ENCODE measurements at places on chromosomes 1 and 21.
A peak's percentile ranks its signal among the peaks of the same experiment; 100 is the strongest.

DNA sequence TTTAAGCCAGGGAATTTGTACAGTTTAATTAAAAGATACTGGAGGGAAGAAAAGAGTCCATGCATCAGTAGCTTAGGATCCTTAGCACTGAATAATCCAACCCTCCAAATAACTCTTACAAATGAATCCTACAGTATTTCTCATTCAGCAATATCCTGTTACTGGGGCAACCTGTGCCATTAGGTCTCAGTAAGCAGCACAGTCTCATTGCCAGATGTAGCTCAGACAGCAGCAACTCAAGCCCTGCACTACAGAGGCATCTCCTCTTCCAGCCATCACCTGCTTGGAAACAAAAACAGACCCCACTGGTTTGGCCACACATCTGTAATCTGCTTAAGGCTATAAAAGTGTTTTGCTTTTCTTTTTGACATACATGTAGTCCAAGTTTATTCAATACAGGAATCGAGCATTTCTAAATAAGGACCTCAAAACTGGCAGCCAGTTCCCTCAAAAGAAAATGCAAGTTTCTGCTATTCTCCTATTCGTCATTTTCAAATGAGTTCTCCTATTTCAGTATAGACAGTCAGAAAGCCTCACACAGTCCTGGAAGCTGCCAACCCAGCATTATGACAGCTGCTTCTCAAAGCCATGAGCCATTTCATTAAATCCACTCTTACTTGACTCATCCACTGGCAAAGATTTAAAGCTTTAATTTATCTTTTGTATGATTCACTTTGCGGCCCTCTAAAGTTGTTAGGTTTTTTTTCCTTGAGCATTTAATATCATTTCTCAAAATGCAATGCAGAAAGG lies 129.0 kb downstream of the APP start:
- DNase-seq, result no peak

DNA sequence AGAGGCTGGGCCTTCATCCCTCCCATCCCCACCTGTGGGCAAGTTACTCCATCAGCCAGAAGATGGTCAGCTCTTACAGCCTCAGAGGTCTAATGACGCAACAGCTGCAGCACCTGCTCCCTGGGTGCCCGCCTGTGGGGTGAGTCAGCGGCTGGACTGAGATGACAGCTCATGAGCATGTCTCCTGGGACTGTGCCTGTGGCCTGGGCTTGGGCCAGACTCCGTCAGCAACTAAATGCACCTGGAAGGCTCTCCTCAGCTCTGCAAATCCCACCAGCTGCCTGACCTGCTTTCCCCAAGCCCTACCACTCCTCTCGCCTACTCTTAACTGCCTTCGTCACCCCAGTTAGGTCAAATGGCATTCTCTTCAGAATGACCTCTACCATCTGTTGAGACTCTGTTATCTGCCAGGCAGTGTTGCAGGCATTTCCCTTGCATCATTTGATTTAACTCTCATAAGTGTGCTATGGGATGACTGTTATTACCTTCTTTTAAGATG lies 47.7 kb downstream of the ETS2 start:
- DNase-seq, result no peak

DNA sequence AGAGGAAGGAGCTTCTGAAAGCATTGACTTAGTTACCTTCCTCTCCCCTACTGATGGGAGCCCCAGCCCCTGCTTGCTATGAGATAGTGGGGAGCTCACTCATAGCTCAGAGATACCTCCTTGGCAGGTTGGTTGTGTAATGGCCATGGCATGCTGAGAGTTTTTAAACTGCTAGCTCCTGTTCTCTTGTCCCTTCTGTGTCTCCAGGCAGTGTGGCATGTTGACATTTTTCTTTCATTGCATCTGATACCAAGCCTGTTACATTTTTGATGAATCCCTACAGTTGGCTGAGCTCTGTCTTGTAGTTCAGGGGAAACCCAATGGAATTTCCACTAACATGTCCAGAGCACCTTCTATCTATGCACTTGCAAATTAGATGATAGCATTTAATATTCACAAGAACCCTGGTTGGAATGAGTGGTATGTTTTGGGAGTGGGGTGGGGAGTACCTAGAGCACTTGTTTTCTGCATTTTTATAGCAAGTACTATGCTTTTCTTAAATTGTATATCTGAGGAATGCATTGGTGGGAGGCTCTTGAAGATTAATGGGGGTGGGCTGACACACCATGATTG lies 39.1 kb upstream of the EFCAB14 start:
- no peak for DNase-seq

GRCh38 chr1:85628791-85629531 lies 48.4 kb downstream of the CCN1 start:
- peak; percentile 54 for DNase-seq

- no peak for DNase-seq
Observed at GRCh38 chr1:183901748-183902330, 96.9 kb downstream of the RGL1 start.

DNA sequence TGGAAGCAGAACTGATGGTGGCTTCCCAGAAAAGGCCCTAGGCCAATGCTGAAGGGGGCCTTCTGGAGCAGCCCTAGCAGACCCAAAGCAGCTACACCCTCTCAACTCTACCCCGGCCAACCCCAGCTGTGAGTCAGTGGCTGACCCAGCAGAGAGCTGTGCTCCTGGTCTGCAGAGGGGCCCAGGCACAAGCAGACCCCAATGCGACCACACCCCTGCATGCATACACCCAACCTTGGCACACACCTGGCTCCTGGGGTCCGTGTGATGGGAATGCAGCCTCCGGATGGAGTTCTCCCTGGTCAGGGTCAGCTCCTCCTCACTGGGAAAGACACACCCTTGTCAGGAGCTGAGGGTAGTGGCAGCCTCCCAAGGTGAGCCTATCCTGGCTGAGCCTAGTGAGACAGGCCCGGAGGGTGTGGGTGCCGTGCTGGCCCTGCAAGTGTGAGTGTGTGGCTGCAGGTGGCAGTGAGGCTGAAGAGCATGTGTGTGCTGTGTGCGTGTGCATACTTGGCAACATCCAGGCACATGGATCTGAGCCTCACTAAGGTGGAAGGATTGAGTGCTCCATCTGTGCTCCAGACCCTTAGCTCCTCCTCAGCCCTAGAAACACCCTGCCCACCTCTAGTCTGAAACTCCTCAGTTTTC lies 3.9 kb upstream of the ARHGAP30 start:
- DNase-seq, result peak; percentile 54

DNA sequence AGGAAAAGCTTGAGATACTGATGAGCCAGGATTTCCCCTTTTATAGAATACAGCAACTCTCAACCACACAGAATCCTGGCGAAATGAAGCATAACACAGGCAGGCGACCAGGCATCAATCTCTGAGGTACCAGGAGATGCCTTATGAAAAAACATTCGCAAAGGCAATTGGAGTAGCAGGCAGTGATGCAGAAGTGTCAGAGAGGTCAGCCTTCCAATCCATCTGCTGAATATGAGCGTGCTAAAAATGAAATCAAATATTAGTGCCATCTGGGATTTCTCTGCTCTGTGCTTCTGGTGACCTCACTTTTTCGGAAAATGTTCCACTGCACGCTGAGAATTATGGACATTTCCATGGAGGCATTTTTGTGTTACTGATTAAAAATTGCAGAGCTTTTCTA lies 258.8 kb downstream of the VAV3 start:
- no peak for DNase-seq

- DNase-seq, result no peak
Observed at GRCh38 chr1:230272557-230272956, 153.6 kb downstream of the PGBD5 start.

DNA sequence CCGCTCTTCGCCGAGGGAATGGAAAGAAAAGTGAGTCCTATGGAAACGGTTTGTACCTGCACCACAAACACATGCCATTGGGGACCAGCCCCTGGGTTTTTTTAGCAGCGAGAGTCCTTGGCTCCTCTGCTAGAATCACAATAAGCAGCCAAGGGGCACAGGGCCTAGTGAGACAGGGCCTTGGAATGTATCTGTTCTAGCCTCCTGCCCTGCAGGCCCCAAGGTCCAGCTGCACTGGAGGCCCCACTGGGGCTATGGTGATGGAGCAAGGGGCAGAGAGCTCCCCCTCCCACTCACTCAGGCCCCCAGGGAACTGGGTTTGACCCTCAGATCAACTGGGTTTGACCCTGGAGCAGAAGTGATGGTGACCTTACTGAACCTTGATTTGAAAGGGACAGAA lies 14.4 kb downstream of the SHISA4 start:
- DNase-seq, result no peak

DNA sequence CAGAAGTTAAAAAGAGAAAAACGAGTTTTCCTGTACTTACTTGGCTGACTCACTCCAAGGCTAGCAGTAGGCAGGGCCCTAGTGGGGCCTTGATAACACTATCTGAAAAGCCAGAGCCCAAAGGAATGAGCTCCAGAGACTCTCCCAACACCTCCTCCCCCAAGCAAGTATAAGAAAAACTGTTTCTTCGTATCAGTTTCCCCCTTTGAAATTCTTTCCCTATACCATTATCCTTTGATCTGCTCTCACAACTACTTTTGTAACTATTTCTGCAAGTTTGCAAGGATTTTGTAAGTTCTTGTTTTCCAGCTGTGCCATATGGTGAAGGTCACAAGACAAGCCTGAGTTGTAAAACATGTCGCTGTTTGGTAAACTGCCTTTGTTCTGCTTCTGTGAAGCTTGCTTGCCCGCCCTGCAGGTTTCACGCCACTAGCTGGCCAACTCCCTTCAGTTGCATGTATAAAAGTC lies 36.5 kb upstream of the KCNJ15 start:
- DNase-seq, result no peak

- DNase-seq, result no peak
Observed at GRCh38 chr1:160818207-160818937, 22.4 kb downstream of the LY9 start.

DNA sequence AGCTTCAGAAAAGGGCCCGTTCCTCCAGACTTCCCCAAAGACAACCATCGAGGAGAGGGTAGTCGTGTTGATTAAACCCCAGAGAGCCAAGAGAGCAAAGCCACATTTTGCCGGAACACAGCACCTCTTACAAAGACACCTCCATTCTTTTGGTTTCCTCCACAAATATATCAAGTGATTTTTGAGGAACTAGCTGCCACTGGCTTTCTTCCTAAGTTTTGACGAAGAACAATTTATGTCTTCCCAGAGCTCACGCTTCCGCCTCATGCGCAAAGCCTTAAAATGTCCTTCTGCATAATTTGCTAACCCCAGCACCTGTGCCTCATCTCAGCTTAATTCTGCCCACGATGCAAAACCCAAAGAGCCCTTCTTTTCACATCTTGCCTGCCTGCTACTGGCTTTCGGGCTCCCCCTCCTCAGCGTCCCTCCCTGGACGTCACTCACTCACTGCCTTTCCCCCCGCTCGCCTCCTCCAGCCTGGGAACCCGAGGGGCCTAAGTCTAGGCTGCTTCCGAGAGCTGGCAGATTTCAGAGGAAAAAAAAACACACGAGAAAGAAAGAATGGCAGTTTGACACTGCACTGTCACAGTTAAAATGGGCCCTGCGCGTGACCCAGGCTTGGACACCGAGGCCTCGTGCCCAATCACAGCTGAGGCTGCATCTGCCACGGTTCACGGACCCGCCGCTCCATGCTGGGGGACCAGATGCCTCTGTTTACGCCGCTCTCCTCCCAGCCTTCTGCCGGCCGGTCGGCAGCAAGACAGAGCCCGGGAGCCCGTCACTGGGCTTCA lies 77.6 kb upstream of the IFNAR2 start:
- no peak for DNase-seq

DNA sequence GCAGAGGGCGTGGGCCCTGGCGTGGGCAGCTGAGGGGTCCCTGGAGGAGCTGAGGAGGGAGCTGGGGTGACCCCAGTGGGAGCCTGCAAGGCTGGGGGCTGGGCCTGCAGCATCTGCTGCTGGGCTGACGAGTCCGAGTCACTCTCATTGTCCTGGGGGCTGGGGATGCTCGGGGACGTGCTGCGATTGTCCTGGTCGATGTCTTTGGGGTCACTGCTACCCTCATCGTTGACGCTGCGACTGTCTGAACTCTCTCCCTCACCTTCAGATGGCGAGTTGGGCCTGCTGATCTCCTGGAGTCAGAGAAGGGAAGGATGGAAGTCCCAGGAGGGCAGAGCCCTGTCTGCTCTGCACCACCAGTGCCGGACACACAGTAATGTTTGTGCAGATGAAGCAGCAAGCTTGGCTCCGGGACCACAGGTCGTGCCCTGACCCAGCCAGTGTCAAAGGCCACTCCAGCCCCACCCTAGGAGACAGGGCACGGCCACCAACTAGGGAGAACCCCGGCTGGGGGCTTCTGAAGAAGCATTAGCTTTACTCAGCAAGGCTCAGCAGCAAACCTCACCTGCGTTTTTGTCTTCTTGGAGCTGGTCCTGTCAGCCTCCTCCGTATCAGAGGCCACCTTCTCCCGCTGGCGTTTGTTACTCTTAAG lies 43.4 kb downstream of the SLC45A1 start:
- no peak for DNase-seq

- DNase-seq, result peak; percentile 36
Observed at GRCh38 chr21:28283641-28284490, 708.8 kb downstream of the LTN1 start.

DNA sequence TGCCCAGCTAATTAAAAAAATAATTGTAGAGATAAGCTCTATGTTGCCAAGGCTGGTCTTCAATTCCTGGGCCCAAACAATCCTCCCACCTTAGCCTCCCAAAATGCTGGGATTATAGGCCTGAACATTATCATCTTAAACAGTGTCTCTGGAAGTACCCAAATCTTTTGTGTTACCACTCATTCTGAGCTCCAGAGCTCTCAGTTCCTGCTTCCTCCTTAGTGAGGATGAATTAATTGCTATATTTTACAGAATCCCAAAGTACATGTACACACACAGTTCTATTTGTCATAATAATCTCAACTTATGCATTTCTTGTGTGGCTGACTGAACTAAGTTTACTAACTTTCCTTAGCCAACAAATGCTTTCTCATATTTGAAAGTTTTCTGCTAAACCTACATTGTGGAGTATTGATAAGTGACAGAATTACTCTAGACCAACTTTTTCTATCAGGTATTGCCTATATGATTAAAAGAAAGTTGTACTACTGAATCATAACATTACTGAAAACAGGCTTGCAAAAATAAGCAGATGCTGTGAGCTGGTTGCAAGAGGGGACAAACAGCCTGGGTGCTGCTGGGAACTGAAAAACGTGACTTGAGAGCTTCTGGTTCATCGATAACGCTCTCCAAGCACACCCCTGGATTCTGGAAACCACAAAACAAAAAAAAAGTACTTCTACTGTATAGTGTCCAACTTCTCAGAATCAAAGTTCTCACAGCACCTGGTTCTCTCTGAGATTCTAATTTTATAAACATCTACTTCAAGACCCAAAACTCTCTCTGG lies 15.3 kb downstream of the VAV3 start:
- DNase-seq, result no peak

Data from mucosa of gallbladder (tissue), 1 donor.